Mammary epithelial cell (primary cell): ENCODE measurements at places on chromosomes 2 and 18.

- no peak for DNase-seq
Measured at GRCh38 chr2:236754271-236754944, 184.8 kb downstream of the ACKR3 start.

DNA sequence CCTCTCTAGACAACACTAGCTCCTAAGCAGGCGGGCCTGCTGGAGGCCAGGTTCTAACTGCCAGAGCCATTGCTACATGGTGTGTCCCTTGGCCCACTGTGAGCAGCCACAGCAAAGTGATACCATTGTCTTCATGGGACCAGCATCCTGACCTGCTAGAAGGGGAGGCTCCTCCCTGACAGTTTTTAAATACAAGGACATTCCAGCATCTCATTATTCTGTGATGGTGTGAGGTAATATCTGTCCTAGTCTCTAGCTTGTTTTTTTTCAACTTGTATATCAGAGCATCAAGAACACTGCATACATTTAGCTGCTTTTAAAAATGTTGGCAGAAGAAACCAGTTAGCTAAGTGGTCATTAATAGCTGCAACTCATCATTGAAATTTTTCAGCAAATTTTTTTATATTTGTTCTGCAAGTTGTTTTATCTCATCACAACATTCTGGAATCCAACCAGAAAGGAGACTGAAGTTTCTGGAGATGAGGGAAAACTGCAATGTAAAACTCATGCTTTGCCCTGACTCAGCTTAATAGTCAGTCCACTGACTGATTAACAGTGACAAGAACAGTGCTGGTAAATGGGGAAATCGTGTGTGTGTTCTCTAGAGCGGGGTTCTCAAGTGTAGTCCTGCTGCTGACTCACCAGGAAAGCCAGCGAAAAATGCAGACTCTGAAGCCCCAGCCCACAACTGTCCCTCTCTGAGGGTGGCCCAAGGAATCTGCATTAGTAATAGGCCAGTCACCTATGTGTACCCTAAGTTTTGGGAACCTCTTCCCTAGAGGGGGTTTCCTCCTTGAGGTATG, 17.8 kb downstream of the MAPRE3 start:
- peak; percentile 29 for DNase-seq

DNA sequence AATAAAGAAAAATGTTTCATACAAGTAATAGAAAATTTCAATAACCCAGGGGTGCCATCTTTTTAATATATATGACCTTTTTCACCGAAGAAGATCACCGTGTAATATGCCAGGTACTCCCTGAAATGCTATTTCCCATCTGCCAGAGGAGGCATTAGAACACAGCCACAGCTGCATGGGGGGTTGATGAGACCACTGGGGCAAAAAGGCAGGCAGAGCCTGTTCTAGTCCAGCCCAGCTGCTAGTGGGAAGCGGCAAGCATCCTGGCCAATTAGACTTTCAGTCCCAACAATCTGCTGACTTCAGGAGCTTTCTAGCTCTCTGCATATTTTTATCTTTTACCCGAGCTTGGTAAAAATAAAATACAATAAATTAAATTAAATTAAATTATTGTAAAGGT, 362.6 kb downstream of the RIT2 start:
- no peak for DNase-seq

- DNase-seq: peak; percentile 94
Measured at GRCh38 chr2:201128933-201129505, 13.1 kb downstream of the CFLAR start.

DNA sequence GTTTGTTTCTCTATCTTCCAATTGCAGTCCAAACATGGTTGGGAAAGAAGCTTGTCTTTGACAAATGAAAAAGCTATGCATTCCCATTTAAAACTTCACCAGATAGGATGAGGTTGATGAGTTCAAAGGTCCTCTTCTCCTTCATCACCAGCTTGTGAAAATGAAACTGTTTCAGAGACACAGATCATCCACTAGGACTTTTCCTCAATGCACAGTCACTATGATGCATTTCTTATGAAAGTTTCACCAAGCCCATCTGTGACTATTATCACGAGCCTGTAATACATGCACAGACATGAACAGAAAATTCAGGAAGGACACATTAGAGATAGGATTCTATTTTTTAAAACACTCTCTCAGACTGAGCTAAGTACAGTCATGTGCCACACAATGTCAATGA, 644.4 kb downstream of the PLCL1 start:
- DNase-seq: peak; percentile 80

DNA sequence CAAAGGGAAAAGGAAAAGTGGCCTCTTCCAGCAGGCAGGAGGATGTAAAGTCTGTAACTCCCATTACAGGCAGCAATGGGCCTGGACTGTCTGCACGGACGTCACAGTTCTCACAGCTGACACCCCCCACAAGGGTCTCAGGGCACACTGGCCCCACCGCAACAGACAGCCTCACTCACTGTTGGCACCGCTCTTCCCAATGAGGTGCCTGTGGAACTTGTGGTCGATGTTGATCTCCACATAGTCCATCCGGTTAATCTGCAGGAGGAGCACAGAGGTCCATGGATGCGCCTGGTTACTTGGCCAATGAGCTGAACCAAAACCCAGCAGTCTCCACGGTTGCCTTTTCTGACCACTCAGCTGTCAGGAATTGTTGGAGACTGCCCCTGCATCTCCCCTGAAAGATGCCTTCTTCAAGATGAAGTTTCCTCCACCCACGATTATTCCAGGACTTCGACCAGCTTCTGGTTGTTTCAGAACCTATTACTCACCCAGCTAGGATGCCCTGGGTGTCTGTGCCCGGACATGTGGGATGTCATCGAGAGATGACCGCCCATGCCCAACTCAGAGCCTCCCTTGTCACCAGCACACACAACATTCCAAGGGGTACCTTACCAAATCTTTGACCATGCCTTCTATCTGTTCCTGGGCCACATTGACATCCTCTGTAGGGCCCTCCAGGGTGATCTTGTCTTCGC, 62.5 kb downstream of the HDLBP start:
- no peak for DNase-seq

DNA sequence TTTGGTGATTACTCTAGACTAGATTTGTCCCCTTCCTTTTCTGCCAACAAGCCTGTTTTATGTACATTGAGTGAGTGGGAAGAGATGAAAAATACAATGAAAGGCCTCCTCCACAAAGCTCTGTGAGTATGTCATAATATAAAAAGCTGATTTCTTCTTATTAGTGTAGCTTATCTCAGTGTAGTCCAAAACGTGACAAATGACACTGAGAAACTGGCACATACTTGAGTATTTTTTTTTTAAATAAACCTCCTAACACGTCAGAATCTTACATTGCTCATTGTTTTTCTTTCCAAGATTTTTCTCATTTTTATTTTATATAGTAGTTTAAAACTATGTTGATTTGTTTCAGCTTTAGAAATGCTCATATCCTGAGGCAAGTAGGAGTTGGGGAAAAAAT, 17.9 kb upstream of the FIGN start:
- no peak for DNase-seq

DNA sequence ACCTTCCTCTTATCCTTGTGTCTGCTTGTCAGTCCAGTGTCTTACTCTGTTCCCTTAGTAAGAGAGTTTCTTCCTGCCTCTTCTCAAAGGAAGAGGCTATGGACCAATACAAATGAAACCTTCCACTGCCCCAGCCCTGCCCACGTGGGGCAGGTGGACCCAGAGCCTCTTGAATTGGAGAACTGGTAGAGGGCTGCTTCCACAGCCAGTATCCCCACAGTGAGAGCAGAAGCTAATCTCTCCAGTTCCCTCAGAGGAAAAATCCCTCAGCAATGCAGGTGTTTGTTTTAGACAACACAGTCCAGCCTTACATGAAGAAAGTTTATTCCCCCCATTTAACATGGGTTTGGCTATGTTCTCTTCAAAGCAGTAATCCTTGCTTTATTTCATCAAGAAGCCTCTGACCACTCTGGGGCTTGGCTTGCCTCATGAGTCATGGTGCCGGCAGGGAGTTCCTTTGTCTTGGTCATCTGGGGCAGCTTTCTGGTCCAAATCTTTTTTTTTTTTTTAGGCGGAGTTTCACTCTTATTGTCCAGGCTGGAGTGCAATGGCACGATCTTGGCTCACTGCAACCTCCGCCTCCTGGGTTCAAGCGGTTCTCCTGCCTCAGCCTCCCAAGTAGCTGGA, 6.5 kb upstream of the CYBRD1 start:
- DNase-seq: peak; percentile 34

DNA sequence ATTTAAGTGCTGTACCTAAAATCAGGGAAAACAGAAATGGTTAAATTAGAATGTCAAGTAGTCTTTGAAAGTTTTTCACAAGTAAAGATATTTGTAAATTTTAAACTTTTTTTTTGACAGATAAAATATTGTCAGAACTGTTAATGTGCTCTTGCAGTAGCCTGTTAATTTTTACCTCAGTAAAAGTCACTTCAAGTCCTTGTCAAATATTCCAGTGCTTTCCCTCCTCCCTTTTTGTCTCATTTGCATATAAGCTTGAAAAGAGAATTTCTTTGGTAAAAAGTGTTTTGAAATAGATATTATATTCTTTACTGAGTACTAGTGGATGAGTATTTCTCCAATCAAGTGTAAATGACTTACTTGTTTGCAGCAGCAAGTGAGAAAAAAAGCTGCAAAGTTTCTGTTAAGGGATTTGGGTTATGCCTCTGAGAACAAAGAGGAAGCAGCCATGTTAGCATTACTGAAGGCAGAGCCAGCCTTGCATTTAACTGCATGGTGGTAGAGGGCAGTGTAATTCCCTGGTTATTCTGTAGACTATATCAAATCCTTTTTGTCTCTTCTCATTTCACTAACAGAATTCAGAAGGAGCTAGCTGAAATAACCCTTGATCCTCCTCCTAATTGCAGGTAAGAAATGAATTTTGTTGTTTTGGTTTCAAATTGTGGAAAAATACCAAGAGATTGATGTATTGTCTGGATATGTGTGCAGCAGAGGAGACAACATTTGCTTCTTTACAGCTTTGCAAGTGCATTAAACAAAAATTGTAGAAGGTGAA, 3.2 kb downstream of the UBE2E3 start:
- peak; percentile 54 for DNase-seq

GRCh38 chr2:227152093-227152766, 11.8 kb downstream of the COL4A4 start:
- no peak for DNase-seq

DNA sequence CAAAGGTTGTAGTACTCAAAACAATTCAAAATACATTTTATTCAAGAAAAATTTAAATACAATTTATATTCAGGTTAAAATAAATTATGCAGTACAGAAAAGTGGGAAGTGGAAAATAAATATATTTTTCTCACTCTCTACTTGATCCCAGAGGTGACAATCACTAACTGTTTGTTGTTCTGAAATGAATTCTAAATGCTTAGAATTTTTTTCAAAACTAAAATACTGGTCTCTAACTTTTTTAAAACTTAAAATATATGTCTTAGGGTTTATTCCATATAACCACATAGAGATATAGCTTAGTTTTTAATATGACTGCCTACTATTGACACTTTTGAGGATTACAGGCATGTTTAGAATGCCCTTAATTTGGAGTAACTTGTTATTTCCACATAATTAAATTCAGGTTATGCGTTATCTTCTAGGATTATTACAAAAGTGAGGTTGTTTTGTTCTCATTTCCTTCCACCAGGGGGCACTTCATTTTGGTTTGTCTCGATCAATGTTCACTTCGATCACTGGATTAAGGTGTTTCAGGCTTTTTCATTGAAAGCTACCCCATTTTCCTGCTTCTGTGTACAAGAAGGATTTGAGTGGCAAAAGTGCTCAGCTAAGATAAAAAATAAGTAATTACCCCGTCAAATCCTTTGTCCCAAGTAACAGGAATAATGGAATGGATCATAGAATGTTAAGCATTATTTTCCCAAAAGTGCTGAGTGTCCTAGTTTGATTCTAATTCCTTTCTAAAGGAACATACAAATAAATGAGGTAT, 27.1 kb upstream of the TFPI start:
- DNase-seq: peak; percentile 27

- DNase-seq: no peak
Measured at GRCh38 chr18:32867330-32867729, 94.5 kb upstream of the KLHL14 start.

DNA sequence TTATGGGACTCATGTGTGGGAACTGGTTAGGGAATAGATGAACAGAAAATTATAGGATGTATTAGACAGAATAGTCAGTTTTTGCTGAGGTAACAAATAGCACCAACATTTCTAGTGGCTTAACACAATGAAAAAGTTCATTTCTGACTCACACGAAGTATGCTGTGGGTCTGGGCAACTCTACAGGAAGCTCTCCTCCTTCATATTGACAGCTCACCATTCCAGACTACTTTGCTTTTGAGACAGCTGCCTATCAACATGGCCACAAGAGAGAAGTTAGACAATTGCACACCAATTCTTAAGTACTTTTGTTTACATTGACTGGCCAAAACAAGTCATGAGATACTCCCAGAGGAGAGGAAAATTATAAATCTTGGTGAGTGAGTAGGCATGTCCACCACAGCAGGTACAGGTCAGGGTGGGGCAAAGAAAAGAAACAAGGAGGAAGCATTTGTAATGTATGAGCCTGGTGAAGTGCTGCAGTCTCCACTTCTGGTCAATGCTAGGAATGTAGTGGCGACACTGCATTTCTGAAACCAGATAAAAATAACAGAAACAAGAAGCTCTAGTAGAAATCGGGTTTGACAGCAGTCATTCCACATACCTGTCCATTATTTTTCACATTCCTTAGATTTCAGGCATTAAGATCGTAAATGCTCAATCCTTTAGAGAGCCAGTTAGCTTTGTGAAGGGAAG, 141.6 kb downstream of the ICOS start:
- DNase-seq: no peak

- no peak for DNase-seq
Measured at GRCh38 chr2:6139142-6139541, 447.0 kb downstream of the SOX11 start.

DNA sequence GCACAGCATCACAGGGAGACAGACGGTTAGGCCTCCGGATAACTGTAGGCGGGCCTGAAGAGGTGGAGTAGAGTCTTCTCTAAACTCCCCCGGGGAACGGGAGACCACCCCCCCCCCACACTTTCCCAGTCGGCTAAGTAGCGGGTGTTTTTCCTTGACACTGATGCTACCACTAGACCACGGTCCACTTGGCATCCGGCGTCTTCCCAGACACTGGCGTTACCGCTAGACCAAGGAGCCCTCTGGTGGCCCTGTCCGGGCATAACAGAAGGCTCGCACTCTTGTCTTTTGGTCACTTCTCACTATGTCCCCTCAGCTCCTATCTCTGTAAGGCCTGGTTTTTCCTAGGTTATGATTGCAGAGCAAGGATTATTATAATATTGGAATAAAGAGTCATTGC, 25.7 kb upstream of the NCL start:
- DNase-seq: no peak

DNA sequence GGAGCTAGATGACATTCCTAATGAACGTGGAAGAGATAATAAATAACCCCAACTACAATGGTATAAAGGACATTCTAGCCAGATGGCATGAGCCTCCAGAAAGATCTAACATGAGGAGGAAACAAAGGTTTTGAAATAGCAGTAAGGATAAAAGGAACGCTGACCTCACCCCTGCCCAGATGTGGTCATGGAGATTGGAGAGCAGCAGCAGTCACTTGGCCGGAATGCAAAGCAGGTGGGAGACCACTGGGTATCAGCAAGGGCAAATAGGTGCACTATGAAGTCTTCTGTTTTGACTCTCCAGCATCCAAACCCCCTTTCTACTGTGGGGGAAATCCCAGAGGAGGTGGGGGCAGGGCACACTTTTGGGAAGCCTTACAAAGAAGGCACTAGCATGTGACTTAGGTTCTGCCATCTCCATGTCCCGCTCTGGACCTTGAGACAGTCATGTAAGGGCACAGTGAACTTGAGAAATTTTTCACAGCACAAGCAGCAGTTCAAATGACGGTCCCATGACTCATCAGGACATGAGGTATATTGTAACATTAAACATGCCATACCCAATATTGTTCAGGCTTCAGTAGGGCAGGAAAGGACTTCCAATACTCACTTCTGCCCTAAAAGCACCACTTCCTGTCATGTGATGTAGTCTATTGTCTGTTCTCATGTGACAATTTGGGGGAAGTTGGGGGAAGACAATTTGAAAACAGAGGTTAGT, 55.2 kb downstream of the METTL4 start:
- peak; percentile 91 for DNase-seq
